ENCODE measurements at places on chromosomes 7 and 10. TPM values are rescaled to one million over a fixed set of nuclear protein-coding genes. Genes with fewer than 3 reads are reported as not detected.
A peak's percentile ranks its signal among the peaks of the same experiment; 100 is the strongest.

DNA sequence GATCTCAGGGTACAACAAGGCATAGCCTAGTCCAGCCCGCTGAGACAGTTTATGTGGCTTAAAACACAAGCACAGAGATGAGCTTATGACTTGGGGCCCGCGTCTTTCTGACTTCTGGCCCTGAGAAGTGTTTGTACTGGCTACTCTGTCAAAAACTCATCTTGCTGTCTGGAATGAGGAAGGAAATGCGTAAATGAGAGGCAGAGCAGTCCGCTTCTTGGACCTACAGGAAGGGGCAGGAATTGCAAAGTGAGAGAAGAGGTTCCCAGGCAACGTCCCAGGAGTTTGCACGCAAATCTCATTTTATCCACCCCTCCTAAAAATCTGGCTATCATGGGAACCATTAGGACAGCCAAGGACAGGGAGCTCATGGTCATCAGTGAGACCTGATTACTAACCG lies 5.5 kb downstream of the ANXA11 start:
- peak; percentile 94 for DNase-seq

DNA sequence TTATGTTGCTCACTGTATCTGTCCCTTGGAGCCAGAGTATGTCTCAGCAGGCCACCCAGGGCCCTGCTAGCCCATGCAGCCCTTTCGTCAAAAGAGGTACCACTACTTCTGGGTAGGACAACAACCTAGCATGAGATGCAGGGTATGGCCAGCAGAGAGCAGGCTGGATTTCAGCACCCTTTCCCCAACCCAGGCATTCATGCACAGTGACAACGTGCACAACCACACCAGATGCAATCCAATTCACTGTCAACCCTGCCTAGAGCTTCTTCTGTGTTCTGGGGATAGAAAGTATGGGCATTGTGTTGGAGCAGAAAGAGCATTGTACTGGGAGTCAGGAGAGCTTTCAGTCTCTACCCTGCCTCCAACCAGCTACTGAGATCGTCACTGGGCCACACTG lies 37.9 kb downstream of the JAZF1 start:
- no peak for DNase-seq

DNA sequence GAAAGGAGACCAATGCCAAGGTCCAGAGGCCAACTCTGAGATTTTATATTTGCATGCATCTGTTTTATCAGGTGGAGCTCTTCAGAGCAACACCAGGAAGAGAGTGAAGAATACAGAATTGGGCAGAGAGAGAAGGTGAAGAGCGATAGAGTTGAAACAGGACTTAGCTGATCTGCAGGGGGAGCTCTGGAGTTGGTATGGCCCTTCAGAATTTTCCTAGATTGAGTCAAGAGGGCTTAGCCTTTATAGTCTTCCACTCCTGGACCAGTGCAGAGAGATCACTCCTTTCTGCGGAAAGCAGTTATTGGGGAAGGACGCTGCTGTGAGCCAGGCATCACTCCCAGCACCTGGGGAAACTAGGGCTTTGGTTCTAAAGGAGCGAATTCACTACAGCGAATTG lies 105.0 kb upstream of the DGKB start:
- no peak for DNase-seq

- no peak for DNase-seq
These were observed 95.5 kb downstream of the ZMYND11 start for GRCh38 chr10:230758-231157.

- no peak for DNase-seq
These were observed 28.5 kb downstream of the NPS start for GRCh38 chr10:127577376-127578258.

DNA sequence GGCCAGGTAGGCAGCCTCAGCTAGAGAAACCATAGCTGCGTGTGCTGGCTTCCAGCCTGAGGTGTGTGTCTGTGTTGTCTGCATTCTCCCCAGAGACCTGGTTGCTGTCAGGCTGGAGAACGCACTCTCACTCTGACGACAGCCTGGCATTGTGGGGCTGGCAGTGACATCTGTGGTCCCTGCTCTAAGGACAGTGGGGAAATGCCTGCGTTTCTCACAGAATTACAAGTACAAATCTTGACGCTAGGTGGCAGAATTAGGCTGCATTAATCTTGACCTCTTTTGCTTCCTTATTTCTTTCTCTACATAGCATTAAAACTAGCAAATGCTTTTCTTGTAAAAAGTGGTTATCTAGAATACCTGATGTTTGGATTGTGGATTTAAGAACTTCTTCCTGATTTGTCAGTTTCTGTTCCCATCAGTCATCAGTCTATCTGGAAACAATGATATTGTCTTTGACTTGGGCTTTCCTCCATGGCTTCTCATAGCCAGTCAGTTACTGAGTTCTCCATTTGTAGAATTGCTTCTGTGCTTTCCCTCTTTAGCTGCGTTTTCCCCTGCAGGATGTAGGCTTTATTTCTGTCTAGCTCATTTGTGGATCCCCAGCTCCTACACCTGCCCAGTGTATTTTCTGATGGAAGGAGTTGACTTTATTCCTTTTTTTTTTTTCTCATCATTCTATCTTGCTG lies 86.0 kb downstream of the FANK1 start:
- DNase-seq, result peak; percentile 70

DNA sequence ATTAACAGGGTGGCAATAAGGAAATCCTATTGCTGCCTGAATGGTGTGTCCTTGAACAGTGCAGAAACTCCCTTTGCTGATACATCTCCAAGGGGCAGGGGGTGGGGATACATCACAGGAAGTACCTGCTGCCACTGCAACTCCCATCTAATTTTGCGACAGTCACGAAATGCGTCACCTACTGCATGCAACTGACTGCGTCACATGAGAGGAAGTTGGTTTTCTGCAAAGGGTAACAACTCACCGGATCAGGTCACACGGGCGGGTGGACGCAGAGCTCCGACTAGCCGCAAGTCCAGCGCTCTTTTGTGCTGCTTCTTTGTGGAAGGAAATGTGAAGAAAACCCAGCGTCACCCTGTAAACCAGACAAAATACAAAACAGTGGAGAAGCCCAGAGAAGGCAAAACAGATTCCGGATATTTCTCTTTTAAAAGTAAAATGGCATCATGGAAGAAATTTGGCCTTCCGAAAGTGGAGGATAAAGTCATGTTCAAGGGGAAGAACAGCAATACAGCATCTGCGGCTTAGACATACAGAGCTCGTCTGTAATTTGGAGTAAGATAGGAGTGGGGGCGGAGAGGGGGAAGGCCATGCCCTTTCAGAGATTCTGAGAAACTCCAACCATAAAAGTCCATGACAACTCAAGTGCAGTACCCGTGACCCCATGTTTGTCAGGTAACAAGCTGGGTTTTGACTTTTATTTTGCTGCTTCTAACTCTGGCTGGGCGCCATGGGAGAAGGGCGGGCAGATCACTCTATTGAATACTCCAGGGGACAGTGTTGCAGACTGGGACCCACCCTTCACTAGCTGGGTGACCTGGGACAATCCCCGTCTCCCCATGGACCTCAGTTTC lies 32.3 kb upstream of the PLEKHS1 start:
- no peak for DNase-seq

- DNase-seq, result no peak
These were observed 38.7 kb upstream of the HMX3 start for GRCh38 chr10:123097039-123097438.

GRCh38 chr10:17085011-17085725 lies 44.4 kb downstream of the CUBN start:
- DNase-seq, result no peak

DNA sequence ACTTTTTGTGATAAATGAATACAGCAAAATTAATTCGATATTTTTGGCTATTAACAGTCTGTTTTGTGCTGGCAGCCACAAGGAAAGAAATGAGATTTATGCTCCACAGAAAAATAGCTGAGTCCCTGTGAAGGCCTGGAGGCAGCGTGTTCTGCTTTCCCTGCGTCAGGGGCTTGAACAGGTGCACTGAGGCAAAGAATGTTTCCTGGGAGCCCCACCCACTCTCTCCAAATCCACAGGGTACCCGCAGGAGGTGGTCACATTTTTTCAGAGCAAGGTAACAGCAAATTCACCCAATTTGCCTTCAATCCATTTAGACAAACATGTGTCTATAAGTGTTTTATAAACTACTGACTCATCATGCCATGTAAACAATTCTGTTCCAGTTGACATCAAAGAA lies 308.1 kb downstream of the TCERG1L start:
- DNase-seq, result no peak

GRCh38 chr10:119575991-119576390 lies 20.8 kb downstream of the TIAL1 start:
- no peak for DNase-seq

GRCh38 chr7:133676805-133677370 lies 424.0 kb downstream of the EXOC4 start:
- no peak for DNase-seq

- DNase-seq, result no peak
These were observed 155.0 kb downstream of the PTPRN2 start for GRCh38 chr7:158432369-158433341.

DNA sequence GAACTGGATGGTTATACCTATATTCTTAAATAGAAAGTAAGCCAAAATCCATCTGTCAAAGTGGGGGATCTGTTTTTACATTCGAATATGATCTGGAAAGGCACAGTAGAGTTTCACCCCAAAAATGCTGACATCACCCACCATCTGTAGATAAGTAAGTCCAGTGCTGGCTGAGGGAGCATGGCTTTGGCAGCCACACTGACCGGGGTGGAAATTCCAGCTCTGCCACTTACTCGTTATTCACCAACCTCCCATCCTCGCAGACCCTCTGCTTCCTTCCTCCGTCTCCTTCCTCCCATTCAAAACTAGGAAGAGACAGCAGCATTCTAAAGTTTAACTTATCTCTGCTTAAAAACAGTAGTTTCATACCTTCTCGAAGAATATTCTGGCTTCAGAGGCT lies 84.9 kb upstream of the GATA3 start:
- no peak for DNase-seq

GRCh38 chr7:79806161-79806734 lies 328.4 kb upstream of the GNAI1 start:
- no peak for DNase-seq

GRCh38 chr10:8193546-8193945 lies 139.1 kb downstream of the GATA3 start:
- DNase-seq, result no peak

GRCh38 chr7:49580761-49581160 lies 192.7 kb upstream of the VWC2 start:
- no peak for DNase-seq

DNA sequence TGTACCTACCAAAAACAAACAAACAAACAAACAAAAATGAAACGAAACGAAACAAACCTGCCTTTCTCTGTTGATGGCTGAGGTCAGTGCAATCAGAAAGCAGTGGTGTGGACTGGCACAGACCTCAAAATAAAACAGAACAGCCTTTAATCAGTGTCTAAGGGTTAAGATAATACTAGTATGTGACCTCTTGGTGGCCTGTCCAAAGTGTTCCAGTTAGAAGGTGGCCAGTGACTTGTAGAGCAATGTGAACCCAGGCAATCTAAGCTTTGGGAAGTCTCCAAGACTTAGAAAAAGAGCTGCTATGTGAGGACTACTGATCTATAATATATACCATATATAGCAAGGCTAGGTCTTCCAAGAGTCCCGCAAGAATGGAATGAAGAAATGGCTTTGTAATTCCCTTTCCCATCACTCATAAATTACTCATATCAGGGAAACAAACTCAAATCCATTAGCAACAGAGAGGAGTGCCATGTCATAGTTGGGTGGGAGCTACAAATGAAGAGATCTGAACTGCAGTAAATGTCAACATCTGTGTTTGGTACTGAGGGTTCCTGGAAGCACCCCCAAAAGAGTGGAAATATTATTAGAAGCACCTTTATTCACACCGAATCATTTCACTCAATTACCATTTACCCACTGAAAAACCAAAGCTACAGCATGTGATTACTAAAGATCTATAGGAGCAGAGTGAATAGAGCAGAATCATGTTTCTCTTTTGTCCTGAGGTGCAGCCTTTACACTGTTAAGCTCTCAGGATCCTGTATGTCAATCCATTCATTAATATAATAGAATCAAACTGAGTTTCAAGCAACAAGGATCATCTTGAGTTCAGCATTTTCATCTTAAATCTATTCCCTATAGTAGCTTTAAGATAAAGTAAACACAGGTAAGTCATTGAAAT lies 28.0 kb downstream of the ABLIM1 start:
- no peak for DNase-seq

GRCh38 chr10:32180390-32181280 lies 124.4 kb upstream of the KIF5B start:
- no peak for DNase-seq

DNA sequence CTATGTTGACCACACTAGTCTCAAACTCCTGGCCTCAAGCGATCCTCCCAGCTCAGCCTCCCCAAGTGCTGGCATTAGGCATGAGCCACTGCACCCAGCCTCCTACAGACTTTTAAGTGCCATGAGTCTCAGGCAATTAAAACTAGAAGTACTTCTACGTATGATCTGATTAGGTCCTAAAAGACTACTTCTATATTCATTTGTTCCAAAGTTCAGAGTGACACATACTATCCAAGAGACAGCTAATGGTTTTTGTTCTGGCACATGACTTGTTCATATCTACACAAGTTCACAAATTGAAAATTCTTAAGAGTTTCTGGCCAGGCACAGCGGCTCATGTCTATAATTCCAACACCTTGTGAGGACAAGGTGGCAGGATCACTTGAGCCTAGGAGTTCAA lies 11.7 kb downstream of the ARHGAP19 start:
- DNase-seq, result no peak

DNA sequence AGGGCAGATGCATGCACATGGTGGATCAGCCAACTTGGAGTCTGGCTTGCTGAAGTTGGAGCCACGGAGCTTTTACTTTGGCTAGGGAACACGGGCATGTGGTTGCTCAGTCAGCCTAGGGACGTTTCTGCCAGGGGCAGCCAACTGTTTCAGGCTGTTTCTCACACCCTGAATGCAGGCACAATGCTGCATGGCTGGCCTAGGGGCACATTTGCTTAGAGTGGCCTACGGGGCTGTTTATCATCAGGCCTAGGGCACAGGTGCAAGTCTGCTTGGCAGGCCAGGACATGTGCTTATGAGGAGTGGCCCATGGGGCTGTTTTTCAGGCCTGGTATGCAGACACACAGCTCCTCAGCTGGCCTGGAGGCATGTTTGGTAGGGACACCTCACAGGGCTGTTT lies 107.4 kb downstream of the GSAP start:
- DNase-seq, result no peak

DNA sequence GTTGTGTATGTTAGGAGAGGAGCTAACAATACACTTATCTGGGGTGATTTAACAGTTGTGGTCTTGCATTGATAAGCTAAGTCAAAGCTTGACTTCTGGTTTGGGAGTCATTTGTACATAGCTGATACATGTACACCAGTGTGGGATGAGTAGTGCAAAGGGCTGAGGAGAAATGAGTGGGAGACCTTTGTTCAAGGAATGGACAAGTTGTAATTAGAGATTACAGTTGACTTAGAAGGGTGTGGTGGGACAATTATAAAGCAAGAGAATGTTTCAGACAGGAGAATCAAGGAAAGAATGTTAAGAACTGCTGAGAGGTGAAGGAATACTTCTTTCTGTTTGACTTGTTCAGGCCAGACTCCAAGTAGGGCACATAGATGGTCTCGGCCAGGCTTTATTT lies 209.7 kb upstream of the STEAP4 start:
- DNase-seq, result no peak

The PAXIP1 gene
- total RNA-seq, result 10.5 TPM

The MSRB2 gene
- total RNA-seq, result 6.9 TPM

The SPDYE2 gene
- not detected for total RNA-seq

The TEX47 gene
- not detected for total RNA-seq

The CFAP46 gene
- 0.29 TPM for total RNA-seq

The OR2A5 gene
- not detected for total RNA-seq

The SEPHS1 gene
- total RNA-seq, result 37.4 TPM

The HTR7 gene
- total RNA-seq, result 9.8 TPM

The FGL2 gene
- total RNA-seq, result under 0.01 TPM

The SRGN gene
- total RNA-seq, result 344 TPM

The PAX4 gene
- not detected for total RNA-seq

The CHRM2 gene
- 1.2 TPM for total RNA-seq

The HOXA10 gene
- 43.1 TPM for total RNA-seq

The CYP2W1 gene
- not detected for total RNA-seq

All from osteoblast (primary cell).